ENCODE measurements at places on chromosomes 7 and 10.
A peak's percentile ranks its signal among the peaks of the same experiment; 100 is the strongest.

DNA sequence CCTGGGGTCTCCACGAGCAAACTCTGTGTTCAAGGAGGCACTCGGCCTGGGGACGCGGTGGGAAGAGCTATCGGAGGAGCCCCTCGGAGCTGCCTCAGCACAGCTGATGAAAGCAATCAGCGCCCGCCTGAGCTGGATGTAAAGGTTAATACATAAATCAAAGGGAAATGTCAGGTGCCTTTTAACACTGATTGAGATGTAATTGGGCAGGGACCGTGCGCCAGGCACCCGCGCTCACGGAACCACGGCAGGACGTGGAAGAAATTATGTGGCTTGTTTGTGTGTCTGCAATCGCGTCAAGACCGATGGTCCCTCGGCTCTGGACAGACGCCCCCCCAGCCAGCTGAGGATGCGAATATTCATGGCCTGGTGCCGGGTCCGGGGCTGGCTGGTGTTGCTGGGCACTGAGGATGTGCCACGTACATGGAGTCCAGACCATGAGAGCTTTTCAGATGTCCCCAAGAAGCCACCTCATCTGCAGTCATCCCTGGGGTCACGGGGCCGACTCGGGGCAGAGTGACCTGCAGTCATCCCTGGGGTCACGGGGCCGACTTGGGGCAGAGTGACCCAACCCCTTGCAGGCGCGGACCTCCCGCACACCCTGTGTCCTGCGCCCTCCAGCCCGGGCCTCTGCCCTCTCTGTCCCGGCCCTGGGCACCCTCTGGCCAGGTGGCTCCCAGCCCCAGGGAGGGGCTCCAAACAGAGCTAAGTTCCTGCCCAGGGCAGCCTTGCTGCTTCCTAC lies 15.6 kb downstream of the FOXL3 start:
- DNase-seq, result no peak

DNA sequence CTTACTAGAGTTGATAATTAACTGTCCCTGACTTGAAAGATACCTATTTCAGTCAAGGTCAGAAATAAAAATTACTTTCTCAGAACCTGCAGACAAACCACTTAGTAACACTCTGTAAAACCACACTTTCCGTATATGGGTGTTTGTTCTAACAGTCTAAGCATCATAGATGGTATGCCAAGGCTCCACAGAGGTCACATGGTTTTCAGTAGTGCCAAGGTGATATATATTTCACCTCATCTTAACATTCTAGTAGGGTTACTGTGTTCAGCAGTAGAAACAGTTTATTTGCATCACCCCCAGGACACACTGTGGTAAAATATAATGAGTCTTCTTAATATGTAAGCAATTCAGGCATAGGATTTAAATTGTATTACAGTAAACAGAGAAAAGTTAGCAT lies 61.5 kb downstream of the KCND2 start:
- DNase-seq, result no peak

DNA sequence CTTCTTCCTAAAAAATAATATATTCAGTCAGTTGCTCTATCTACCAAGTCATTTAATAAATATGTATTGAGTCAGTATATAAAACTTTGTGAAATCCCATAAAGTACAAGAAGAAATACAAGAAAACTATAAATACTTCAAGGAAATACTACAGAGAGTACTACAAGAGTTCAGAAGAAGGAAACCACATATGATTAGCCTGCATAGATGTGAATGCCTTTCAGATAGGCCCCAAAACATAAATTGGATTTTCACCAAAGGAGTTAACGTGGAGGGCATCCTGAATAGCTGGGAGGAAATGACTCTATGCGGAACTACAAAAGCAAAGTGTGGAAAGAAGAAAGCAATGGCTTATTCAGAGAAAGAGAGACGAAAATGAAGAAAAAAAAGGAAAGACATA lies 120.1 kb downstream of the LRRN3 start:
- no peak for DNase-seq

DNA sequence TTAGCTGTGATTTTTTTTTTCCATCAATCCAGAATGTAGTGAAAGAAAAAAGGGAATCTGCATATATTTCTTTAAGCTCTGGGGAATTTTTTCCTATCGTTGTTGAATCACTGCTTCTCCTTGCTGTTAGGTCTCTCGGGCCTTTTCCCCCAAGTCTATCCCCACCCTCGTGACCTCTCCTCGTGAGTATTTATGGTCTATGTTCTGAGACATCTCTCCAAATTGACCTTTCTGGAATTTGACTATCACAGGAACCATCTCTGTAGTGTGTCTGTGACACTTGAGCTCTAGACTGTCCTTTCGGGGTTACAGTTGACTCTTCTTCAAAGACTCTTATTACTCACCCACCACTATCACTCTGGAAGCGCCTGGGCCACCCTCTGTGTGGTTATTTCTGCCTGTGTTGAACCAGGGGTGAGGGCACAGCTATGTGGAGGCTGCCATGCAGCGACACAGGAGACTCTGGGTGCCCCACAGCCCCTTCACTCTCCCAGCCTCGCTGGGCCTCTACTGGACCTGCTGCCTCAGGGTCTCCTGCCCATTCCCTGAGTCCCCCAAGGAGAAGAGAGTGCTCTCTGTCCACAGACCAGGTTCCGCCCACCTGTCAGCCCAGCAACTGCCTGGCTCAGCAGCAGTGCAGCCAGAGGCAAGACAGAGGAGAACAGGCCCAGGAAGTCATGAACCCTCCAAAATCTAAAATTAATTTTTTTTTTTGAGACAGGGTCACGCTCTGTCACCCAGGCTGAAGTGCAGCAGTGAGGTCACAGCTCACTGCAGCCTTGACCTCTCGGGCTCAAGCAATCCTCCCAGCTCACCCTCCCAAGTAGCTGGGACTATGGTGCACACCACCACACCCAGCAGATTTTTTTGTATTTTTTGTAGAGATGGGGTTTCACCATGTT lies 45.7 kb upstream of the PTPRN2 start:
- DNase-seq, result no peak

DNA sequence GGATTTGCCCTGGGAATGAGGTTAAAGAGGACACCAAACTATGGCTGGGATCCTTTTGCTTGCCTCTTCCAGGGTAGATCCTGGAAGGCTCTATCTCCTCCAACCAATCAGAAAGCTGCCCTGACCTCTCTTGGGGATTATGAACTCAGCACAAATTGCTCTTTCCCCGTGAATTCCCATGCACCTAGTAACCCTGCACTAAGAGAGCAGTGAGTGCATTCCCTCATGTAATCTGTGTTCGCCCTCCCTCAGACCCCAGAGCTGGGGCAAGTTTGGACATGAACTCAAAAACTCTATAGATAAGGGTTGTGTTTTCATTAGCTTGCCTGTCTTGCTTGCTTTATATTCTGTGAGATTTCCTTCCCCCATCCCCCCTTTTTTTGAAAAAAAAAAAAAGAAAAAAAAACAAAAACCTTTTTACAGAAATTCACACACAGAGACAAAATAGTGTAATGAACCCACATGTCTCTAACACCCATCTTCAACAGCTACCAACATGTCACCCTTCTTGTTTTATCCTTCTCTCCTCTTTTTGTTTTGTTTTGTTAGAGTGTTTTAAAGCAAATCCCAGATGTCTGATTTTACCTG lies 225.5 kb upstream of the TCF7L2 start:
- DNase-seq, result no peak

GRCh38 chr7:1558181-1558811 lies 2.3 kb upstream of the TMEM184A start:
- peak; percentile 22 for DNase-seq

DNA sequence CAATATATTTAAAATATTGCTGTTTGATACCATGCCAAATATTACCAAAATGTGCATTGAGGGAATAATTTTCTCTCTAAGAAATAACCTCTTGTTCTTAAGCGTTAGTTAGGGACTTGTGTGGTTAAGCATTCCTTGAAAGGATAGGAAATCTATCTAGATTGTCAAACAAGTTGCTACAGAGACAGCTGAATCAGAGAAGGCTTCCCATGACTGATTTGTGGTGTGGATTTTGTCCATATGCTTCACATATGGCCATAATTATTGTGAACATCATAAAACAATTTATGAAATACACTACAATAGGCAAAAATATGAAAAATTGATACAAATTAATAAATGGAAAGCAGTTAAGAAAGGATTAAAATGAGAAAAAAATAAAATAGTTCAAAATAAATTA lies 96.3 kb downstream of the GNAT3 start:
- no peak for DNase-seq

DNA sequence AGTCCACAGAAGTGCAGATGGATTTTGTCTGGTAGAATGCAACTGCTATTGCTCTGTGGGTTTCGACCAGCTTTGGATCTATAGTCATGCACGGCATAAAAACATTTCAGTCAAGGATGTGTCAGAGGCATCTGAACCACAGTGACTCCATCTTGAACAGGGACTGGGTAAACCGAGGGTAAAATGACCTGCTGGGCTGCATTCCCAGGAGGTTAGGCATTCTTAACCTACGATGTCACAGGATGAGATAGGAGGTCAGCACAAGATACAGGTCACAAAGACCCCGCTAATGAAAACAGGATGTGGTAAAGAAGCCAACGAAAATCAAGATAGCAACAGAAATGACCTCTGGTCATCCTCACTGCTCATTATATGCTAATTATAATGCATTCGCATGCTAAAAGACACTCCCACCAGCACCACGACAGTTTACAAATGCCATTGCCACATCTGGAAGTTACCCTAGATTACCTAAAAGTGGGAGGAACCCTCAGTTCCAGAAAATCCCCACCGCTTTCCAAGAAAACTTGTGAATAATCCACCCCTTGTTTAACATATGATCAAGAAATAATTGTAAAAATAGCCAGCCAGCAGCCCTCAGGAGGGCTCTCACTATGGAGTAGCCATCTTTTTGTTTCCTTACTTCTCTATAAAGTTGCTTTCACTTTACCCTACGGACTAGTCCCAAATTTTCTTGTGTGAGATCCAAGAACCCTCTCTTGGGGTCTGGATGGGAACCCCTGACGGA lies 50.7 kb upstream of the CPXM2 start:
- DNase-seq, result peak; percentile 9

- no peak for DNase-seq
These were observed 75.7 kb downstream of the C10orf105 start for GRCh38 chr10:71643904-71644303.

- DNase-seq, result peak; percentile 61
These were observed 322.7 kb downstream of the CRPPA start for GRCh38 chr7:16098585-16099179.

- DNase-seq, result peak; percentile 58
These were observed 92.8 kb downstream of the CD36 start for GRCh38 chr7:80731281-80731680.

DNA sequence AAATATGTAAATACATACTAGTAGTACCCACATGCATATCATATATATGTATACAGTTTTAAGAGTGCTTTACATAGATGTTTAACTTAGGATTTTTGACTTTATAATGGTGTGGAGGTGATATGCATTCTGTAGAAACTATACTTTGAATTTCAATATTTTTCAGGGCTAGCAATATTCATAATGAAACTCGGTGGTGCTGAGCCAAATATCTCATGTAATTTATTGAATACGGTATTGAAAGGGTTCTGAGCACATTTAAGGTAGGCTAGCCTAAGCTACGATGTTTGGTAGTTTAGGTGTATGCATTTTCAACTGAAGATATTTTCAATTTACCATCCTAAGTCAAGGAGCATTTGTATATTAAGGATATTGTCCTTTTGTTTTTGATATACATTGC lies 36.0 kb downstream of the ZNRF2 start:
- no peak for DNase-seq

GRCh38 chr7:81604075-81604807 lies 165.6 kb downstream of the HGF start:
- no peak for DNase-seq

DNA sequence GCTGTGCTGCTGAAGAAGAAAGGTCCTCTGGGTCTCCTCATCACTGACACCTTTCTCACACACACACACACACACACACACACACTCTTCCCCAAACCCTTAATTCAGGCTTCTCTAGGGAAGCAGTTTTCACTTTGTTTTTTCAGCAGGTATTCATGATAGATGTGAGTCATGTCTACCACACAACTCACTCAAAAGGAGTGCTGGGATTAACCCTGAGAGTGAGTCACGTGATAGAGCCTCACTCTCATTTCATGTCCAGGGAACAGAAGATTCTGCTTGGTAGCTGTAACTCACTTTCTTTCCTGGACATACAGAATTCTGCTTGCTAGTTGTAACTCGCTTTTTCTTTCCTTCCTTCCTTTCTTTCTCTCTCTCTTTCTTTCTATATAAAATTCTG lies 45.4 kb downstream of the VIM start:
- DNase-seq, result peak; percentile 19

DNA sequence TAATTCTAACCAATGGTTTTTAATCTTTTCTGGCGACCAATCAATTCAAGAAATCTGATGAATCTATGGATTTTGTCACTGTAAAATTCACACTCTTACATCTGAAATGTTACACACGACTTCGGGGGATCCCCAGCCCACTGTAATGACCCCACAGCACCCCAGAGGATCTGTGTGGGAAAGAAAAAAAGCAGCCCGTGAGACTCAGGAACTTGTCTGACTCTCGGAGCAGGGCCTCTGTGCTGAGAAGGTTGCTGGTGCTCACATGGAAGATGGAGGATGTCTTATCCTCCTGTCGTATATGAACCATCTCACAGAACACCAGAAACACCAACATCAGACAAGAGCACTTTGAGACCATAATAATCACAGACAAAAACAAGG lies 228.4 kb upstream of the INHBA start:
- DNase-seq, result no peak

GRCh38 chr10:35635576-35635975 lies 6.5 kb downstream of the FZD8 start:
- DNase-seq, result peak; percentile 80

GRCh38 chr7:141999058-141999623 lies 3.5 kb downstream of the MGAM start:
- DNase-seq, result no peak

- peak; percentile 59 for DNase-seq
These were observed 63.5 kb downstream of the LGI1 start for GRCh38 chr10:93821051-93821772.

DNA sequence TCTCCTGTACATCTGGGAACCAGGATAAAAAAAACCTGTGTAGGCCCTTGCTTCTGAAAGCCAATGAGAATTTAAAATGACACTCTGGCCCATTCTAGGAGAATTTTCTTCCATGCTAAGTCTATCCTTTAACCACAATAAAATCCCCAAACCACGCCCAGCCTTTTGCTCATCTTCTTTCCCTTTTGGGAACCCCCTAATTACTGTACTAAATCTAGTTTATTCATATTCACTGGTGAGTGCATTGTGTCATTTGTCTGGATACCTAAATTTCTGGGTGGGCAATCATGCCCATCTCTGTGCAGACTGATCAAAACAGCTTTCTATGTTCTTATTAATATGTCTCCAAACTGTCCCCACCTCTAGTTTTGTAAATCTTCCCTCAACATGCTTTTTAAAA lies 11.7 kb upstream of the CDK14 start:
- no peak for DNase-seq

GRCh38 chr7:130756316-130756715 lies 22.3 kb upstream of the KLF14 start:
- DNase-seq, result no peak

GRCh38 chr7:102101111-102101551 lies 185.5 kb upstream of the SH2B2 start:
- no peak for DNase-seq
